ENCODE measurements at places on chromosomes 13 and 19. TPM values are rescaled to one million over a fixed set of nuclear protein-coding genes. Genes with fewer than 3 reads are reported as not detected.

The CGB1 gene
- not detected for total RNA-seq

The ZNF418 gene
- 16.7 TPM for total RNA-seq

The ZSWIM4 gene
- total RNA-seq = 3.6 TPM

The OR10H1 gene
- total RNA-seq = not detected

The ZNF546 gene
- total RNA-seq = 5.8 TPM

The BRSK1 gene
- 20.5 TPM for total RNA-seq

The HTR2A gene
- total RNA-seq = 0.11 TPM

The ZNF132 gene
- total RNA-seq = 6.4 TPM
